Chondrocyte (in vitro differentiated cells): ENCODE measurements at places on chromosomes 4 and X. TPM values are rescaled to one million over a fixed set of nuclear protein-coding genes. Genes with fewer than 3 reads are reported as not detected.

DNA sequence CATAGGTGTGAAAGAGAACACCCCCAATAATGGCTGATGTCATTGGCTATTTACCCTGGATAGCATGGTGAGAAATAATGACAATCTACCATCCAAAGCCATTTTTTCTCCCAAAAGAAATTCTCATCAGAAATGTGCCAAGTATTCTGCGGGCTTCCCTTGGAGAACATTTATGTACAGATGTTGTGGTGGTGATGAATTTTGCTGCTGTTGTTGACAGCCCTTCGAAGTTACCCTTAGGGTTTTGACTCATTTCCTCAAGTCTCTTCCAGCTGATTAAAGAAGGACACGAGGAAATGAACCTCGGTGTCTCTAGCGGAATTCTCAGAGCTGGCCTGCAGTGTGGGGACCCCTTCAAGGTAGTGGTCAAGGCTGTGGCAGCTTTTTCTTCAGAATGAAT is 3.4 kb downstream of the KIT start:
- no peak for DNase-seq

DNA sequence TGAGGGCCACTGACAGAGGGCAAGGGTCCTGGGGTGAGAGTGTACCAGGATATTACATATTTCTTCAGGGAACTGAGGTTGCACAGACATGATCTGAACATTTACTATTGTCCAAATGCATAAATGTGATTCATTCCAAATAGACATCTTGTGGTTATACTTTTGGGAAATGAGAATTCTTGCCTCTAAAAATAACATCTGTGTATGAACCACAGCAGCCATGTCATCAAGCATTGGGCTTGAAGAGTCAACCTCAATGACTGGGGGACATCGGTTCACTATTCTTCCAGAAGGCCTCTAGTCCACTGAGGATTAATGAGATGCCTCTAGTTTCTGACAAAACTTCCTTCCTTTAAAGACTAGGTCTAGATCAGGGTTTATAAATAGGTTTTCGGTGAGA is 193.1 kb upstream of the GPC4 start:
- no peak for DNase-seq

- DNase-seq: no peak
Observed at GRCh38 chr4:20273793-20274192, 22.1 kb downstream of the SLIT2 start.

UGT2B11 gene
- not detected in 3 replicates for total RNA-seq

DNA sequence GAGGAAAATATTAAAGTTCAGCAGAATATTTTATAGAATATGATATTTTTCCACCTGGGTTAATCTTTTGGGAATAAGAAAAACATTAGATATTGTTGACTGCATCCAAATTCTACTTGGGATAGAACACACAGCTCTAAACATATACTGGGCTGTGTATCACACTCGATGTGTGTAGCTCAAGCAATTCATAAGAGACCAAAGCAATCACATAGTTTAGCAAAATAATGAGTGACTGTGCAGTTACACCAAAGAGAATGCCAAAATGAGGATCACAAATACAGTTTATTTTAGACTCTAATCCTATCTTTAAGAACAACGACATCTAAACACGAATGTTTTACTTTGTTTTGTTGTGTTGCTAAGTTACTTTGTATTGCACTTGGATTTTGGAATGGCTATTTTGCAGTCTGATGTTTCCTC is 101.2 kb downstream of the CBR4 start:
- no peak for DNase-seq

GRCh38 chr4:70945452-70946055 is 43.4 kb downstream of the MOB1B start:
- DNase-seq: no peak

GRCh38 chr4:11608992-11609391 is 180.3 kb upstream of the HS3ST1 start:
- DNase-seq: no peak

DNA sequence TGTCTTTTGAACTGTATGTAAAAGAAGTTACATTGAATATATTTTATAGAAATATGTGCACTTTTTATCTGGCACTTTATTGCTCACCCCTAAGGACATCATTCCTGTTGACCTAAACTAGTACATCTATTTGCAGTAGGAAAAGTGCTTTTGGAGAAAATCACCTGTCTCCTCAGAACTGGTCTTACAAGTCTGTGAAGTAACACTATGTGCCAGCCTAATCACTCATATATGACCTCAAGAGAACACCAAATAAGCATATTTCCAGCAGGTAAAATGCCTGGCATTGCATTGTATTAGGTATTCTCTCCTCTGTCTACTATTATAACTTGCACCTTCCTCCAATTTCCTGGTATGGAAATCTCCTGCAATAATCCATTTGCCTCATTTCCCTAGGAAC is 4.0 kb upstream of the GASK1B start:
- no peak for DNase-seq

DNA sequence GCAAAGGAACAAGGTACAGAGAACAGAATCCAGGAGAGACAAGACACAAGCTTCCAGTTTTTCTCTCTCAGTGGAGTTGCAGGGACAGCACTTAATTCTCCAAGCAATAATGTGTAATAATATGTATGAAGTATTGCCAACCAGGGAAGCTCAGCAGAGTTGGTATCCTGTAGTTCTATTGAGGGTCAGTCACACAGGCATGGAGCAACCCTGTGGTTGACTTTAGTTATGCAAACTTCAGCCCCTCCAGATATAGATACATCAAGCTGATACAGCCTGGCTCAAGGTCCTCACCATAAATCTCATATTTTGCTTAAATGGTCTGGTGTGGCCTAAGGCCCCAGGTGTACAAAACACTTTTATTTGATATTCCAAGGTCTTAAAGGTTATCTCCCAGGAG is 248.6 kb upstream of the EPHA5 start:
- DNase-seq: no peak

DNA sequence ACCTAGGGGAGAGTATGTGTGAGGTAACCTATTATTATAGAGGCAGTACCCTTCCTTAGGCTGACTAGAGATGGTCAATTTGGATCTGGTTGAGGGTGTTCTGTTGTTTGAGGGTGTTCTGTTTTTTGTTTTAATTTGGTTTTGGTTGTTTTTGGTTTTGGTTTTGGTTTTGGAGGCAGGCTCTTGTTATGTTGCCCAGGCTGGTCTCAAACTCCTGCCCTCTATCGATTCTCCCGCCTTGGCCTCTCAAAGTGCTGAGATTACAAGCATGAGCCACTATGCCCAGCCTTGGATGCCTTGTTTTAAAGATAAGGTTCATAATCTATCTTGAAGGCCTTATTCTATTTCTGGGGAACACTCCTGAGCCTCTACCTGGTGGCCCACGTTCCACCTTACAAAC is 912 bp downstream of the CXorf65 start:
- DNase-seq: no peak

CXCL3 gene
- total RNA-seq: 0.20 TPM in 1 of 3 replicates, not detected in the others

GRCh38 chrX:151336809-151337208 is 60.2 kb upstream of the VMA21 start:
- DNase-seq: no peak

GRCh38 chr4:68257719-68258118 is 12.2 kb upstream of the TMPRSS11B start:
- DNase-seq: no peak

DNA sequence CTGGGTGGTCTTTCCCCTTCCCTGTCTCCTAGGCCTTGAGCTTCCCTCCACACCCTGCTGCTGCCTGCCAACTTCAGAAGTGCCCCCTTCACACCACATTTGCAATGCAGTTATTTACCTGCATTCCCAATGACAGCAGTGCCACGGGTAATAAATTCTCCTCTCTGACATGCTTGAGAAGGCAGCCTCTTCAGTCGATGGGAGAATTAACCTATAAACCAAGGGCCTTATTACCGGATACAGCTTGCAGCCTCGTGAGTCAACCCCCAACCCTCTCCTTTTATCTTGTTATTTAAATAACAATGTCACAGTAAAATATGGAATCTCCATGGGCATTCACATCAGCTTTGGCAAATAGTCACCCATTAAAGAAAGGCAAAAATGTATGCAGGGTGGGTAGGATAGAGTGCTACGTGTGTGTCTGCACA is 34.7 kb upstream of the LGI2 start:
- no peak for DNase-seq

GRIA2 gene
- total RNA-seq: 0.77 to 1.4 TPM (median 1.0 TPM) in 3 replicates

- no peak for DNase-seq
Observed at GRCh38 chrX:70755850-70756249, 152.7 kb downstream of the TEX11 start.

MXD4 gene
- 80.3 to 114 TPM (median 82.7 TPM) in 3 replicates for total RNA-seq

GRCh38 chr4:173044340-173044739 is 124.3 kb upstream of the GALNT7 start:
- no peak for DNase-seq

NPY2R gene
- total RNA-seq: not detected in 3 replicates

GRCh38 chr4:44121210-44121609 is 327.4 kb downstream of the KCTD8 start:
- DNase-seq: no peak

ALB gene
- not detected in 3 replicates for total RNA-seq

DNA sequence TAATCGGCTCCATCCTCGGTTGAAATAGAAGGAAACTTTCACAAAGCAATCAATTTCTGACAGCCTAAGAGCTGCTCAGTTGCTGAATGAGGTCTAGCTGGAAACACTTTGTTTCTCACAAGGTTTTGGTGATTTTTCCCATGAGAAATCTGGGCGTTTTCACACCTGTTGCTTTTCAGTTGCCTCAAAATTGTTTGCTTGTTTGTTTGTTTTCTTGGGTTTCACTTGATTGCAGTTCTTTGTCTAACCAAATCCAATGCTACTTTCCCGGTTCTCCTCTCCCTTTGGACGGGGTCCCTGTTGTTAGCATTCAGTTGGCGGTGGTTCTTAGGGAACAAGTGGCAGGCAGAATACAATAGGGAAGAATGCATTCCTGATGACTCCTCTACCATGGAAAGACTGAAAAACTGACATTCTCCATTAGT is 135.5 kb downstream of the PALLD start:
- DNase-seq: no peak

GRCh38 chr4:104896660-104897645 is 249.7 kb upstream of the TET2 start:
- DNase-seq: no peak

YIPF7 gene
- total RNA-seq: not detected in 3 replicates

TAPT1 gene
- 17.8 to 26.0 TPM (median 23.0 TPM) in 3 replicates for total RNA-seq

DNA sequence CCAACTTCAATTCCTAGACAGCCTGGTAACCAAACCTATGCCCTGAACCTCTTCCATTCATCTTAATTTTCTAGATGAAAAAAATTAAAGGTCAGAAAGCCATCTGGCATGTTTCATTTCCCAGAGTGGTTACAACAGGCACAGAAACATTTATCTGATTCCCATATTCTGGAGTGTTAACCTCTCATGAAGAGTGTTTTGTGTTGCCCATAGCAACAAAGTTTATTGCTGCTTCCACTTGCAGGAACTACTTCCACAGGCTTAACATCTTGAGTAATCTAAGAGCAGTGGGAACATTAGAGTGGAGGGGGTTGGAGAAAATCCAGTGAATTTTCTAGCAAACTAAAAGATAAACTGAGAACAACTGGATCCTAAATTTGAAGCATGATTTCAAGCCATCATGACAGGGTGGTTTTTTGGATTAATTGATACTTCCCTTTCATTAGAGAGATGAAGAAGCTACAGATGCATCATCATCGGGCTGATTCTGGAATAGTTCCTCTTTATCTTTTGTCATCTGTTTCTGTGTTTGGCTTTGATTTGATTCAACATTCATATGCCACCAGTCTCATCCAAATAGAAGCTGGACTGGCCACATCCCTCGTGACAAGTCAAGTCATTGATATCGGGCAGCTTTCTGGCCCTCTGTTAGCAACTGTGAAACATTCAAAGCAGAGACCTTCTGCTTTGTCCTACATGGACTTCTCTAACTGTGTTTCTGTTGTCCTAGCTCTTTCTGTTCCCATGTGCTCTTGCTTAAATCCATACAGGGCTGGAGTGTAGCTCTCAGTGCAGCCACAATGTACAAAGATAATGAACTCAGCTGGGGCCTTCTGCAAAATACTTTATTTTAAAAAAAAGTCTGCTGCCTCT is 167.3 kb downstream of the MID1IP1 start:
- DNase-seq: no peak

DNA sequence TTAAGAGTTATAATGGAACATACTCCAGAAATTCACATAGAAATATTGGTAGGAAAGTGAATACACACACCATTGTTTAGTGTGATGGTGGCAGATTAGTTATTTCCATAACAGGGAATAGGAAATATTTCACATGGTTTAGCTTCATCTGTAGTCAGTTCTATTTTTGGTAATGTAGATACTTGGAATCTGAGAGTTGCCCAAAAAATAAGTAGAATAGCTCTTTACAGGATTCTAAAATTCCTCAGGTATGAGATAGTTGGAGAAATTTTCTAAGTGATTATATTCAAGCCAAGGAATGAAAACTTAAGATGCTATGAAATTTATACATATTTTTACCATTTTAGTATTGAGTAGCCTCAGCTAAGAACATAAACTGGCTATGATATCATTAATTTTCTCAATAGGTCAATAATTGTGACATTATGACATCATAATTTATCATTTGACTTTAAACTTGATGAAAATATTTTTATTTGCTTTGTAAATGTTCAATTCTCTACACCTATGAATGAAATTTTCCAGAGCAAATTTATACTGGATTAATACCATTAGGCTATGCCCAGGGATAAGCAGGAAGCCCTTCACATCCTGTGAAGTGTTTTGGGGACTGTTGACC is 35.8 kb downstream of the CPEB2 start:
- DNase-seq: no peak

GRCh38 chr4:71254451-71255012 is 84.3 kb upstream of the SLC4A4 start:
- DNase-seq: no peak

DNA sequence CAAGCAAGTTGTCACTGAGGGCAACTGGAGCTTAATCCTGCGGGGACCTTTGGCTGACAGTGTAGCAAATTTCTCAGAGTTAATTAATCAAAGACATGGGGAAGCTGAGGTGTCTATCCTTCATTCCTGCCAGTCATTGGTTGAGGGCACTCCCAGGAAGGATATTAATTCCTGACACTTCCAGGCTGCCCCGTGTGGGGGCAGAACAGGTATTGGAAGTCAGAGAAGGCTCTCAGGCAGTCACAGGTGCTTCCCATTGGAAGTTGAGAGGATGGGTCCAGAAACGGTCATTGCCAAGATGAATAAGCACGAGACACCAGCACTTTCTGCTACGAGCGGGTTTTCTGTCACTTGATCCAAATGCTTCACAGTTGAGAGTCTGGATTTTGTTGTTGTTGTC is 29.1 kb upstream of the CD38 start:
- DNase-seq: no peak

DNA sequence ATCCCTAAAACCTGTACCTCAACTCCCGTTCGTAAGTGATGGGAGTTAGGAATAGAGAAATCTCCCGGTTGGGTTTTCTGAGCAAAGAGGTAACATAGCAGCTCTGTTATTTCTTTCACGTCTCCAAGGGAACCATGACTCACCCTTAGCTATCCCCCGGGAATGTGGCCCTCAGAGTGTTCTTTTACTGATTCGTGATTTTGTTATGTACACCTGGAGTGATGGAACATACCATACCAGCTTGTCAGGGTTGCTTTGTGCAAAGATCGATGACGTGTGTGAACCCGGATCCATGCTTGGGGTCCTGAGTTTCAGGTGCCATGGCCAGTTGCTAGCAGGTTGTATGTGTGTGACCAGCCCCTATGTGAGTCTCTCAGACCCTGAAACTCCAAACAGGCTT is 52.6 kb downstream of the HPRT1 start:
- no peak for DNase-seq

- DNase-seq: no peak
Observed at GRCh38 chr4:147340111-147340510, 140.8 kb upstream of the EDNRA start.

GRCh38 chrX:38982370-38982769 is 181.1 kb downstream of the MID1IP1 start:
- no peak for DNase-seq

NEUROG2 gene
- total RNA-seq: not detected in 3 replicates

- DNase-seq: no peak
Observed at GRCh38 chr4:152618971-152619370, 60.8 kb downstream of the TMEM154 start.
